ENCODE measurements at places on chromosomes 2 and 18.

DNA sequence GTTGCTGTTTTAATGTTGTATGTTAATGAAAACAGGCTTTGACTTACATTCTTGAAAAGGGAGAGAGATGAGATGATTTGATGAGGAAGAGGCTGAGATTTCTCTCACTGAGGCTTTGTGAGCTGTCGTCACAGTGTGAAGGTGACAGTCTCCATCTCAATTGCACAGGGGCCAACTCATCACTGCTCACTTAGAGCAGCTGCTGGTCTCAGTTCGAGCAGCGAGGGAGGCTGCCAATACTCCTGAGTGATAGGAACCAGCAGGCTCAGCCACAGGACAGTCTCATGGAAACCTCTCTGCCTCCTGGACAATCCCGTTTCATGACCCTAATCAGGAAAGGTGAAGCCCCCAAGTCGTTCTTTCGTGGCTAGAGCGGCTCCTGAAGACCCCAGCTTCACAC is 170.7 kb upstream of the SOX11 start:
- no peak for DNase-seq

DNA sequence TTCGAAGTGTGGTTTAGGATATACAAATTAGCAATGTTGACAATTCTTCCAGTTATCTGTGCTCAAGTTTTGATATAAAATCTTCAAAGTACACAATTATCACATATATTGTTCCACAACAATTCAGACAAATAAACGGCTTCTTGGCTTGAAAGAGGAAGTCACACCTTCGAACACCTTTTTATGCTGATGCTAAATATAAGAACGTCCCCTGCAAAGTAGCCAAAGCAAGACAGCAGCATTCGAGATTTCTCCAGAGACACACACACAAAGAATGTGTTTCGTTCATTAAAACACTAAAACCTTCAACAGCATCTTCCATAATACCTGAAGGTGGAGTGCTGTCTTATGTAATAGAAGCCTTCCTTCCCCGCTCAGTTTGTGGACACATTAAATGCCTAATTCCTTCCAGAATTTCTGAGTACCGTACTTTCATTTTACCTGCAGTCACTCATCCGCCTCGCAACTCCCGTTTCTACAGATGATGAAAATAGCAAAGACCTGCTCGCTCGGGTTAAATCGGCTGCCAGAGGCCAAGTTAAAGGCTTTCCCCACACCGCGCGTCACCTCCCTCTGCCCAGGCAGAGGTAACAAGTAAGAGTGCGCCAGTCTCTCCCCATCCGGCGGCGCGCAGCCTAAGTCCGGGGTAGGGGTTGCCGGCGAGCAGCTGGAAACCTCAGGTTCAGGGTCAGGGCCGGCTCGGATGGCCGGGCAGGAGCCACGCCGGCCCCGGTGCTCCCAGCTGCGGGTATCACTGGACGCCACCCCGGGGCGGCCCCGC is 847 bp downstream of the SERPINE2 start:
- DNase-seq, result no peak

- no peak for DNase-seq
Observed at GRCh38 chr2:37370666-37371065, 26.2 kb downstream of the QPCT start.

DNA sequence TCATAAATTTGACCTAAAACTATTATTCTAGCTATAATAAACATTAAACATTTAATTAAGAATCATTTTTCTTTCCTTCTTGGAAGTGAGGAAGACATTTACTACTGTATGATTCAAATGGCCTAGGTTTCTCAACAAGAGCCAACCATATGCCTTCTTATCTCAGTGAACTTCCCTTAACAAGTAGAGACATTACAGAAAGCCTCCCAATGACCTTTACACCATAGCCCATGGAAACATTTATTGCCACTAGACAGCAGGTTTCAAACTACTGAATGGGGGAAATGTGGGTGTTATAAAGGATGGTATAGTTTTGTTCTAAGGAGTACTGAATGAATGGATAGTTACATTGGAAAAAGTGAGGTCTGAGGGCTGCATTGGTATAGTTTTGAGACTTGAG is 349.4 kb upstream of the SPRED2 start:
- DNase-seq, result no peak

- DNase-seq, result no peak
Observed at GRCh38 chr18:46810481-46811000, 53.7 kb upstream of the ST8SIA5 start.

DNA sequence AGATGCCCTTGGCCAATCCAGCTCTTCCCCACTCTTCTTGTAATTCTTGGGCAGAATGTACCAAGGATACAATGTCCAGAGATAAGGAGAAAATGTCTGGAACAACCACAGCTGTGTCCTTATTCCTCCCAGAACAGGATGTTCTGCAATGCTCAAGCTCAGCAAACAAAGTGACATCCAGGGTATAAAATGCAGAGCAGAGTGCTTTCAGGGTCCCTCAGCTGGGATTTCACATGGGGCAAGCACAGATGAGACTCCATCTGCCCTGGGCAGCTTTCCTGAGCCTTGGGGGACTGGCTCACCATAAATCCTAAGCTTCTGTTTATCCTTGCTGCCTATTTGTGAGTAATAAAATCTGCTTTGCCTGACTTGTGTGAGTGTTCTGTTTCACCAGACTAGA is 127.4 kb downstream of the VAPA start:
- no peak for DNase-seq

- no peak for DNase-seq
Observed at GRCh38 chr18:22106536-22107292, 62.7 kb upstream of the GATA6 start.

DNA sequence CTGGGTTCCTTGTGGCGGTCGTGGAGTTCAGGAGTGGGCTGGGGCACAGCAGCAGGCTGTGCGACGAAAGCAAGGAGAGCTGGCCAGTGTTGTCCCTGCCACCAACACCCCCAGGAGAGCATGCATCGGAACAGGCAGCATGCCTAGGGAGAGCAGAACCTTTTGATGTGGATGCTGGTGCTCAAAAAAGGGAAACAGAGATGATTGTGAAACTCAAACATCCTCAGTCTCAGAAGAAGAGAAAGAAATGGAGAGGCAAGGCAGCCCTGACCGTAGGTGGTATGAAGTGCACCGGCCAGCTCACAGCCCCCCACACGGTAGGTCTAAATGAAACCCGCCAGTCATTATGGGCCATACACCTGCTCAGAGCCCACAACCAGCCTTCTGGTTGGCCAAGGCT is 253.4 kb downstream of the GBX2 start:
- DNase-seq, result no peak

GRCh38 chr2:71827524-71827901 is 320.1 kb downstream of the CYP26B1 start:
- no peak for DNase-seq

- no peak for DNase-seq
Observed at GRCh38 chr2:11677136-11678055, 7.4 kb upstream of the NTSR2 start.

GRCh38 chr2:180063494-180064092 is 56.5 kb upstream of the CWC22 start:
- DNase-seq, result no peak

GRCh38 chr2:138440759-138441158 is 60.8 kb upstream of the SPOPL start:
- DNase-seq, result no peak

DNA sequence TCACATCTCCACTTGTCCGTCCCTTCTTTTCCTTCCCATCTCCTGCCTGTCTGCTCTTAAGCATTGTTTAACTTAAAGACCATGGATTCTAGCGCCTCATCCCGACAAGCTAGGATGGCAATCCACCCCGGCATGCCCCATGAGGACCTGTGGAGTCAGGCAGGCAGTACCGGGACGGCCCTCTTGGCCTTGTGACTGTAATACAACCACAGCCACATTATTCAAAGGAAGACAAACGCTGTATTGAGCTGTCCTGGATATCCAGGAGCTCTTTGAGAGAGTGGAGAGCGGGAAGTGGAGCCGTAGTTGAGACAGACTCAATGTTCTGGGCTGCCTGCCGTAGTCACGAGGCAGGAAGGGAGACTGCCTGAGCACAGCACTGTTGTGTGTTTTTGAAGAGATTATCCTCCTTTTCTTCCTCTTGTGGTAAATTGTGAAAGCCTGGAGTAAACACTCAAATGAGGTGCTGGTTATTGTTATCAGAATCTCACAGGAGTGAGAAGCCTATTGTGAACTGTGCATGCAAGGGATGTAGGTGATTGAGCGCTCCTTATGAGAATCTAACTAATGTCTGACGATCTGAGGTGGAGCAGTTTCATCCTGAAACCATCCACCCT is 929.8 kb upstream of the CNTNAP5 start:
- no peak for DNase-seq

- no peak for DNase-seq
Observed at GRCh38 chr2:23111263-23111662, 273.7 kb upstream of the KLHL29 start.

DNA sequence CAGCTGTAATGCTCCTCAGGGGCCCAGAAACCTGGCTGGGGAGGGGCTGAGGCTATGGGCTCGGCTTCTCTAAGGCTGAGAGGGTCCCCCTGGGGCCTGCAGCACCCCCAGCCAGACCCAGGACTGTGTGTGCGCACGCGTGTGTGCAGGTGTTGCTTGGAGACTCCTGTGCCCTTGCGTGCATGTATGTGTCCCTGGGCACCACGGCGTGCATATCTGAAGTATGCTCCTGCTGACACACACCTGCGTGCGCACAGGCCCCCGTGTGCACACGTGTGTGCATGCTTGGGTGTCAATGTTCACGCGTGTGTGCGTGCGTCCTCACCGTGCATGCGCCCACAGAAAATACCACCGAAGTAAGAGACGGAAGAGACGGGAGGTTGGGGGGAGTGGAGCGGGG is 14.9 kb upstream of the ECEL1 start:
- DNase-seq, result no peak

DNA sequence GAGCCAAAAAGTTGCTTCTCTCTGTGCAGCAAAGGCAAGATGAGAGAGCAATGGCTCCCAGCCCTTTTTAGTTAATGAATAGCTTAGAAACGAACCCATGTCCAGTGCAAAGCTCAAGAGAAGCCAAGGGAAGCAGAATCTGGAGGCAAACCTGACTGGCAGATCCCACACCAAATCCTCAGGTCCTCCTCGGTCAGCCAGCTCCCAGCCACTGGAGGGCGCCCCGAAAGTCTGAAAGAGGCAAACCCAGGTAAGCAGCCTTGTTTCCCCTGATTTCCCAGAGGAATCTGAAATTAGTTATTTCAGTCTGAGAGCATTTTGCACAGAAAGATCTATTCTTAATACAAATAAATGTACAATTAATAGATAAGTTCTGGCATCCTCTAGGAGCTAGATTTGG is 71.3 kb upstream of the PID1 start:
- no peak for DNase-seq

DNA sequence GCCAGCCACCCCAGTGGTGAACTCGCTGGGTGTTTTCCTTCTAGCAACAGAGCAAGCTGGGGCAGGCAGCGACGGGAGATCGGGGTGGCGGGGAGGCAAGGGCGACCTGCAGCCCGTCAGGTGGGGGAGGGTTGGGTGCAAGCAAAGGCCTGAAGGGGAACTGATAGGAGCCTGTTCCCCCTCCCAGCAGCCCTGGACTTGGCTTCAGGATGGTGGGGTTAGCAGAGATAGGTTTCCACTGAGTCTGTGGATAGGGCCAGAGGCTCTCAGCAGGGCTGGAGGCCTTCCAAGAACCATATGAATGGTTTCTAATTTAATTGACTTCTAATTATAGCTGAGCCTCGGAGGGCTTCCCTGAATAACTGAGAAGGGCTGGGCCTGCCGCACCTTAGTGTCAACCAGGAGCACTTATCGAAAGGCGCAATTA is 55.3 kb downstream of the EDAR start:
- no peak for DNase-seq

Data from smooth muscle cell of the brain vasculature (primary cell).